Skin of body (tissue), 3 donors: ENCODE measurements at places on chromosomes 3 and 15.

DNA sequence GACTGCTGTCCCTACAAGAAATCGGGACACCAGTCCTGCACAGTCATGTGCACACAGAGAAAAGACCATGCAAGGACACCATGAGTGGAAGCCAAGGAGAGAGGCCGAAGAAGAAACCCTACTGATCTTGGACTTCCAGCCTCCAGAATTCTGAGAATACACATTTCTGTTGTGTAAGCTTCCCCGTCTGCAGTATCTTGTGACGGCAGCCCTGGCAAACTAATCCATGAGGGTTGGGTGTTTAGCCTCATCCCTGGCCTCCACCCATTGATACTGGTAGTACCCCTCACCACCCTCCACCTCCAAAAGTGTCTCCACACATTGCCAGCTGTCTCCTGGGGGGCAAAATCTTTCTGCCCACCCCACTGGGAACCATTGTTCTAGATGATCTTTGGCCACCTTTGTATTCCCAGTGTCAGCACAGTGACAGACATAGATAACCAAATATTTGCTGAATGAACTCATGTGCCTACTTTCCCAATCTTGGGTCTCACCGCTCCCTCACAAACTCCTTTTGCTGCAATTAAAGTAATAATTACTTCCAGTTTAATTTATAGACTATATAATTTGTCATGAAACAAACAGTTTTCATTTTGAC, 83.8 kb downstream of the RAD18 start:
- no peak for DNase-seq

- no peak for DNase-seq
Observed at GRCh38 chr15:92811148-92811913, 88.8 kb upstream of the CHD2 start.

- DNase-seq: no peak
Observed at GRCh38 chr3:67415511-67415910, 238.9 kb downstream of the SUCLG2 start.

- no peak for DNase-seq
Observed at GRCh38 chr3:107772016-107772415, 249.3 kb downstream of the BBX start.

DNA sequence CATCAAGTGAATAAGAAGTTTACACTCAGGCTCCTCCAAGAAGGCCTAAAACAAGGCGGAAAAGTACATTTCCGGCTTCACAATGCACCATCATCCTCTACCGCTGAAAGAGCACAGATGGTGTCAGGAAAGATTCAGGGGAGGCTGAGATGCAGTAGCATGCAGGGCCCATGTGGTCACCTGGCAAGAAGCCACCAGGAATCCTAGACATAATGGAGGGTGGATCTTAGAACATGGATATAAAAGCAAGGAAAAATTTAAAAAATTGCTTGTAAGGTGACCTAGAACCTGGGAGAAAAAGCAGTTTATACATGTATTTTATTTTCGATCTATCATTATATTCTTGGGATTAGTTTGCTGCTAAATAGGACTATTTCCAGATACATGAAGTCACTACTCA, 21.9 kb upstream of the OTOL1 start:
- no peak for DNase-seq

DNA sequence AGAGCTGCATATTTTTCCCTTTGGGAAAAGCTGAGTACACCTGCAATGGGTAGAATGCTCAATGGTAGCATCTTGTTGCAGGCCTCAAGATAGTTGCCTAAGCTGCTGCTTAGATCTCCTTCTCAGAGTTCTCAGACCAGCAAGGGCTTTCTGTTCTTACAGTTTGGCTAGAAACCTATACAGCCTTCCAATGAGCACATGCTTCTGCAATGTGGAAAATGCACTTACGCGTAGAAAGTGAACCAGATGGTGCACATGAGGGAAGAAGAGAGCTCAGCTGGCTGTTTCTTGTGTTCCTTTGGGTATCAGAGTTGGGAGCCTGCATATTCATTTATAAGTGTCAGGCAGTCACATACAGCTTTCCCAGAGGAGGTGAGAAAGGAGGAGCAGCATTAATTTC, 136.4 kb downstream of the B3GALNT1 start:
- peak; percentile 43 for DNase-seq

- no peak for DNase-seq
Observed at GRCh38 chr15:88193415-88193814, 63.1 kb downstream of the NTRK3 start.

DNA sequence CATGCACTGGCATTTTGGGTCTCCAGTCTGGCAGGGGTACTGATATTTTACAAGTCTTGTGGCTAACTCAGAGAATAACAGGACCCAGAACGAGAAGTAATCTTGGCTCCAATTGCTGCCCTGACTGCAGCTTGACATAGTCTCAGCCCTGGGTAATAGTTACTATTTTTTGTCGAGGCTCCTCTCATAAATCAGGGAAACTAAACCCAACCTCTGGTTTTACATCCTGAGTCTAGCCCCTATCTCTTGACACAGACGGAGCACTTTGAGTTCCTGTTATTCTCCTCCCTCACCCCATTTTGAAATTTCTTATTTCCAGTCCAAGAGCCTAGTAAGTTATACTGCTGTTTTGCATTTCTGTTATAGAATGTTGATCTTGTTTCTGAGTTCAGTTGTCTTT, 276.1 kb upstream of the GOLIM4 start:
- DNase-seq: no peak

GRCh38 chr3:82685761-82686160, 924.3 kb upstream of the GBE1 start:
- no peak for DNase-seq

- DNase-seq: no peak
Observed at GRCh38 chr3:110779581-110779980, 292.0 kb upstream of the NECTIN3 start.

DNA sequence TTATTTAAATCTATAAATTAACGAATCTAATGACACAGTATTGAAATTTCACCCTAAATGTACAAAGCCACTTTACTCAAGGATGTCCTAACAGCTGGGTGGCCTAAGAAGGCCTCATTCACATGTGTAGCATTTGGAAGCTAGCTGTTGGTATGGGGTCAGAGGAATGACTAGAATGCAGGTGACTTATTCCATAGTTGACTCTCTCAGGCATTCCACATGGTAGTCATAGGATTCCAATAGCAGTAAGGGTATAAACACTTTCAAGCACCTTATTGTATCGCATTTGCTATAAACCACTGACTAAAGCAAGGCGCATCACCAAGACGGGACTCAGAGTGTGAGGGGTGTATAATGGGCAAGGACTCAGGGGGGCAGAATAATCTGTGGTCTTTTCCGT, 294.8 kb upstream of the EPHA3 start:
- no peak for DNase-seq

- no peak for DNase-seq
Observed at GRCh38 chr3:10281951-10282350, 10.8 kb downstream of the GHRL start.

- DNase-seq: no peak
Observed at GRCh38 chr3:126985132-126985985, 2.4 kb downstream of the PLXNA1 start.

DNA sequence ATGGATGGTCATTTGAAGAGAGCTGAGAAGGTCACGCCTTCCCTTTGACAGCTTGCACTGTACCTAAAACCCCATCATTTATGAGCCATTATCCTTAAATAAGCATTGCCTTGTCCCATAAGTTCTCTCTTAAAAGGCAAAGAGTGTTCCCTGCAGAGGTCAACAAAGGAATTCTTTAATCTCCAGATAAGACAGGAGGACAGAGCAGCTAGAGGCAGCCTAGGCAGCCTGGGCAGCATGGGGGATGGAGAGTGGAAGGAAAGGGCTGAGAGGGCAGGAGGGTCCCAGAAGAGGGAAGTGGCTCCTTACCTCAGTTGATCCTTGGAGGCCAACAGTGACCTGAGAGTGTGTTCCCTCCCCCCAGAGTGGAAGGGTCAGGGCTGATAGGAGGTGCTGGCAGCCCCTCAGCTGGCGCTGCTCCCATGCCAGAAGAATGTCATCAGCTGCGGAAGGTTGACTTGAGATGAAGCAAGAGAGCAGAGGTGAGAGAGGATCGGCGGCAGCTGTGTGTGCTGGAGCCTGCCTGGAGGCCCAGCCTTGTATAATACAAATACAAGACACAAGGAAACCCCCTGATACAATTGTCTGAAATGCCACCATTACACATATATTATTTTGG, 12.8 kb downstream of the KBTBD13 start:
- no peak for DNase-seq

DNA sequence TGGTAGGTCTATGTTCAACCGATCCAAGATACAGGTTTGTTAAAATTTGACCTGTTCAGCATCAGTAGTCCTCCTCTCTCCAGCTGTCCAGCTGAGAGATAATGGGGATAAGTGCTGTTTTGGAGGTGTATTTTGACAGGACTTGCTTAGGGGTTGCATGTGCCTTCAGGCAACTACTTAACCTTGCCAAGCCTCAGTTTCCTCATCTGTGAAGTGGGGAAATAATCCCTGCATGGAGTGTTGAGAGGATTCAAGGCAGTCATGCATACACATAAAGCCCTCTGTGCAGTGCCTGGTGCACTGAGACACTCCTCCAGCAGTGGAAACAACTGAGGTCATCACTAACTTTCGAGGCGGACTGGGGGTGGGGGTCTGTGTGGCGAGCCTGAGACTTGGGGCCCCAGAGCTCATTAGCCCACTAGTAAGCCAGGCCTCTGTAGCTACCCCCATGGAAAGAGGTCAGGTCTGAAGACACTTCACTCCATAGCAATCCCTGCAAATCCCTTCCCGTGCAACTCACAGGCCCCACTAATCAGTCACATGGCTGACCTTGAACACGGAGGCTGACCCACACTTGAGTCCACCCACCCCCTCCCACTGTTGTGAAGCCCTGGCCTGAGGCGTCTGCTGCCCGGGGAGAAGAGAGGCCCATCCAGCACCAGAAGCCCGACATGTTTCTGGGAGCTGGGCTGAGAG, 25.9 kb upstream of the SLC6A6 start:
- DNase-seq: no peak

DNA sequence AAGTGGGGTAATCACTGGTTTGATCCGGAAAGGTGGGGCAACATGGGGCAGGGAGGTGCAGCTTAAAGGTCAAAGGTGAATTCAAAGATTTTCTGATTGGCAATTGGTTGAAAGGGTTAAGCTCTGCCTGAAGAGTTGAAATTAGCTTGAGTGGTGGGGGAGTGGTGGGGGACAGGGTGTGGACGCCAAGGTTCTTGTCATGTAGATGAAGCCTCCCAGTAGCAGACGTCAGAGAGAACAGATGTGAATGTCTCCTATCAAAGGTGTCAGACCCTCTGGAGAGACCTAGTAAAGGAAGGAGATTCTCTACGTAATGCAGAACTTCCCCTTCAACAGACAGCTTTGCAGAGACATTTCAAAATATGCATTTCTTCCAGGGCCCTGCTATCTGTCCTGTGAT, 62.8 kb downstream of the ABCC5 start:
- DNase-seq: no peak

DNA sequence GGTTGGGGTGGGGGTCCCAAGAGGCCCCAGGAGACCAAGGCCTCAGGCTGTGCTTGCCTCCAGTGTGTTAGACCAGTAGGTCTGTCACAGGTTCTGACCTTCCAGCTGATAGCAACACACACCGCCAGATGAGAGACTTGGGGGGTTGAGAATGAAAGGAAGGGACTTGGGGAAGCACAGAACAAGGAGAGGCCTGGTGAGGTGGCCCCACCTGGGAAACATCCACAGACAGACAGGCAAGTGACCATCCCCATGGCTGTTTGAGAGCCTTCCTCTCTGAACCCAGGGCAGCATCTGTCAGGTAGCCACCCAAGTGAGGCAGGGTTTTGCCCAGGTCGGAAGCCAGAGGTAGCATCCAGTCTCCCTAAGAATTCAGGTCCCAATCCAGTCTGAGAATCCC, 35.0 kb upstream of the VPS8 start:
- DNase-seq: no peak

- no peak for DNase-seq
Observed at GRCh38 chr3:166111562-166111961, 274.3 kb upstream of the BCHE start.

GRCh38 chr3:173938159-173938558, 540.6 kb downstream of the NLGN1 start:
- no peak for DNase-seq

GRCh38 chr15:90680371-90680935, 36.7 kb upstream of the BLM start:
- peak; percentile 91 for DNase-seq

DNA sequence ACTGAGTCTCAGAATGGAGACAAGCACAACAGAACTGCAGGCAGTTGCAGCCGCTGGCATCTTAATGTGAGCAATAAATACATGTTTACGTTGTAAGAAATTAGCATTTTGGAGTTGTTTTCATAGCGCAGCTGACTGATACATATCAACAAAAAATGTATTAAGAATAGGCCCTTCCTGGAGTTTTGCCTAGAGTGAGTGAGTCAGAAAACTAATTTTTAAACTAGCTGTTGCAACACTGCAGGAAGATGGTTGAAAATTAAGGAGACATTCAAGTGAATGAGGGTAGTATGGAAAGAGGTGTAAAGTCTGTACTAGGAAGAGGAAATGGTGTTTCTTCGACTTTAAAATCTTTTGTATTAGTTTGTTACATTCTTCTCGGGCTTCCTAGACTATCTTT, 39.6 kb upstream of the TIMP4 start:
- no peak for DNase-seq

- DNase-seq: peak; percentile 56
Observed at GRCh38 chr15:41904541-41905005, 10.7 kb upstream of the SPTBN5 start.
